ENCODE measurements at places on chromosomes 5 and 9.
A peak's percentile ranks its signal among the peaks of the same experiment; 100 is the strongest.

DNA sequence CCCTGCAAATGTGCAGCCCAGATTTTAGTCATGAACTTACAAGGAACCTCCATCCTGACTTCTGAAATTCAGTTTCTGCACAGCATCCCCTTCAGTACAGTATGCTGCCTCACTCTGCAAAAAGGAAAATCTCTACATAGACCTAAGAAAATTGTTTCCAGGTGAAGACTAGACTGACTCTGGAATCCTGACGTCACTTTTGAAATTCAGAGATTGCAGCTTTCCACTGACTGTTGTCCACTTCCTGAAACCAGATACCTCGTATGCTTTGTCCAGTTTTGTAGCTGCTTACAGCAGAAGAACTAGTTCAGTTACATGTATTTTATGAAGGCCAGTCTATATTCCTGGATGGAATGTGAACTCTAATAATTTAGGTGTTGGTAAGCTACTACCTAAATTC, 629.3 kb upstream of the ST8SIA4 start:
- DNase-seq, result no peak

GRCh38 chr5:11128021-11128420, 367.0 kb upstream of the DAP start:
- DNase-seq, result no peak

- DNase-seq, result peak; percentile 87
Observed at GRCh38 chr9:130243015-130243881, 22.3 kb upstream of the HMCN2 start.

GRCh38 chr9:108184941-108185340, 670.8 kb downstream of the ACTL7B start:
- no peak for DNase-seq

DNA sequence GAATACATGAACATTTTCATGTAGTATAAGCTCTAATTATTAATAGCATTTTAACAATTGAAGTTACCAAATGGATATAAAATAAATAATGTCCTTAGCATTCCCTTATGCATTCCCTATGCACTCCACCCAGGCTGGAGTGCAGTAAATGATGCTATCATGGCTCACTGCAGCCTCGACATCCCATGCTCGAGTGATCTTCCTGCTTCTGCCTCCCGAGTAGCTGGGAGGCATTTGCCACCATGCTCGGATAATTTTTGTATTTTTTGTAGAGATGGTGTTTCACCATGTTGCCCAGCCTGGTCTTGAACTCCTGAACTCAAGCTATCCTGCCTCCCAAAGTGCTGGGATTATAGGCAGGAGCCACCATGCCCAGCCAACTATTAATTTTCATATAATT, 184.0 kb downstream of the PBX3 start:
- DNase-seq, result no peak

- DNase-seq, result no peak
Observed at GRCh38 chr9:10571699-10572098, 41.1 kb downstream of the PTPRD start.

GRCh38 chr5:1069720-1070088, 42.2 kb downstream of the SLC12A7 start:
- no peak for DNase-seq

GRCh38 chr5:145464171-145464570, 371.0 kb downstream of the PRELID2 start:
- no peak for DNase-seq

DNA sequence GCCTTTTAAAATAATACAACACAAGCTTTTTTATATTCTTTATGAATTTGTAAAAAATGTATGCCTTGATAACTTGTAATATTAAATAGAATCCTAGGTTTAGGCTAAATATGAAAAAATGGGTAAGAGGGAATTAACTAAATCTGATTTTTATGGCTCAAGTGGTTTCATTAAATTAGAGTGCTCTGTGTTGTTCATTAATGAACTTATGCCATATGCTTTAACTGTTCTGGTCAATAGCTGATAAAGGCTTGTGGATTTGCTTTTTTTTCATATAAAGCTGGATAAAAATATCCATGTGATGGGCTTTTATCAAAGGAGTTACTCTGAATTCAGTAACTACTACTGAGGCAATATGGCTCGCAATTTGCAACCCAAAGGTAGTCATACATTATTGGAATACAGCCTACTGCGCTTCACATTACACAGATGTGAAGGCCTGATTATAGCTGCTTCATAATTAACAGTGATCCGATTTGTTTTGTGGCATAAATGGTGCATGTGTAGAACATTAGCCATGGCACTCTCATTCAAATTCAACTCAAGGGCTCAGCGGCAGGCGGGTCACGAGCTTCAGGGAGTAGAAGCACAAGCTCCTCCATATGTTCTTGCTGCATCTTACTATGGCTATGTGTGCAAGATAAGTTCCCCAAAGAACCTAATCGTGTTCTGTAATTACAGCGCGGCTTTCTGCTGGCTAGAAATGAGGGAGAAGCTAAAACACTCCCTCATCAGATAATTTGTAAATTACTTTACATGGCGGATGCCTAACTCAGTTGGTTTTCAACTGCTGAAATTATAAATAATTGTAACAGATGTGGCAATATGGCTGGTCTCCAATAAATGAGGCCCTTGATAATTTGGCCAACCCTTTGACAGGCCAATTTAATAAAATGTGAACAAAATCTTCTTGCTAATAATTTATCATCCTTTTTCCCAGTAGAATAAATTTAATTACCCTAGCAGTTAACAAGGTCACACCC, 188.3 kb downstream of the CNTLN start:
- no peak for DNase-seq

- peak; percentile 80 for DNase-seq
Observed at GRCh38 chr5:126676195-126676624, 75.5 kb downstream of the PHAX start.

DNA sequence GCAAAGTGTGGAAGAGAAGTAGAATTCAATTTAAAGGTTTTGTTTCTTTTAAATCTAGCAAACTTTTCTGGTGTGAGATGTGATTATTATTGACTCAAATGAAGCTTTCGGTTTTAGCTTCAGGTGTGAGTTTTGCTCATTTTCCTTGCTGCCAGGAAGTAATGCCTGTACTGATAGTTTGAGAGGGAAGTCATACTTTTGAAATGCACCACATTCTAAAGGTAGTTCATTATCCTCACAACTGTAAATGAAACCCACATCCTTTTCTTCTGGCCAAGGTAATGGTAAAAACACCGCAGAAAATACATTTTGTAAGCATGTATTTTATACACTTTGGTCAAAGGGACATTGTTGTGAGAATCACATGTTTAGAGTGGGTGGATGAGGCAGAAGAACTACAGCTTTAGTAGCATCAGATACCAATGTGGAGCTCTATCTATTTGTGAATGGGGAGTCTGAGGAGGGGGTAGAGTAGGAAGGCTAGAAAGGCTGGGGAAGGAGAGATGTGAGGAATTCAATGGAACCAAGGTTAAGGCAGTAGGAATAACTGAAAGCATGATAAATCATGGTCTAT, 167.0 kb upstream of the CDKN2B start:
- no peak for DNase-seq

GRCh38 chr9:81690251-81690851, 1.0 kb upstream of the TLE1 start:
- DNase-seq, result no peak

- DNase-seq, result no peak
Observed at GRCh38 chr5:17224858-17225511, 7.6 kb downstream of the BASP1 start.

DNA sequence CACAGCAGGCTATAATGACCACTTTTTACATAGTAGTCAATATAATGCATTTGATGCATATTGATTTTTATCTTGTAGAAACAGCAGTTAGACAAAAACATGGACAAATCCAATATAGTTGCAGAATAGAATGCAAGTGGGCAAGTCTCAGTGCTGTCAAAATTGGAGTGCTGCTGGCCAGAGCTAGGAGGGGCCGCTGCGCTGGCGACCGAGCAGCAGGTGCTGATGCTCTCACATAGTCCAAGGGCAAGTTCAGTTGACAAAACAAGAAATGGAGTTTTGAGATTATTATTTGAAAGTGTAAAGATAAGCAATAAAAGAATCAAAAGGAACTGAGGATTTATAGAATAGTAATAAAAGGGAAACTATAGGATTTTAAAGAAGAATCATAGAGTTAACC, 60.6 kb upstream of the CDK20 start:
- DNase-seq, result no peak

GRCh38 chr9:135905380-135906258, 1.7 kb downstream of the CAMSAP1 start:
- peak; percentile 65 for DNase-seq

GRCh38 chr5:179470201-179470600, 80.2 kb upstream of the RUFY1 start:
- DNase-seq, result no peak

DNA sequence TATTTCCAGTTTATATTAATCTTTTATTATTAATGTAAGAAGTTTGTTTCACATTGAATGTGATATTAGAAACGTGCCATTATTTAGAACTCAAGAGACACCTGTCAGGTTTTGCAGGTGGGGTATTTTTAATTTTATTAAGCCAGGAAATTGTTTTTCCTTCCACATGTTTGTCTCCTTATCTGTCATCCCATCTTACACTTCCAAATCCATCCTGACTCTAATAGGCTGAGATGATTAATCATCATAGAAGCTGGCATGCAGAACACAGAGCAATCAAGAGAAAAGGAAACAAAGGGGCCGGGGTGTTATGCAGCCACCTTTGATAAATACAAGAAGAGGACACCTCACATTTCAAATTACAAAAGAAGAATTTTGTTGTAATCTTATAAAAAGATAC, 506.5 kb downstream of the ISL1 start:
- DNase-seq, result no peak

DNA sequence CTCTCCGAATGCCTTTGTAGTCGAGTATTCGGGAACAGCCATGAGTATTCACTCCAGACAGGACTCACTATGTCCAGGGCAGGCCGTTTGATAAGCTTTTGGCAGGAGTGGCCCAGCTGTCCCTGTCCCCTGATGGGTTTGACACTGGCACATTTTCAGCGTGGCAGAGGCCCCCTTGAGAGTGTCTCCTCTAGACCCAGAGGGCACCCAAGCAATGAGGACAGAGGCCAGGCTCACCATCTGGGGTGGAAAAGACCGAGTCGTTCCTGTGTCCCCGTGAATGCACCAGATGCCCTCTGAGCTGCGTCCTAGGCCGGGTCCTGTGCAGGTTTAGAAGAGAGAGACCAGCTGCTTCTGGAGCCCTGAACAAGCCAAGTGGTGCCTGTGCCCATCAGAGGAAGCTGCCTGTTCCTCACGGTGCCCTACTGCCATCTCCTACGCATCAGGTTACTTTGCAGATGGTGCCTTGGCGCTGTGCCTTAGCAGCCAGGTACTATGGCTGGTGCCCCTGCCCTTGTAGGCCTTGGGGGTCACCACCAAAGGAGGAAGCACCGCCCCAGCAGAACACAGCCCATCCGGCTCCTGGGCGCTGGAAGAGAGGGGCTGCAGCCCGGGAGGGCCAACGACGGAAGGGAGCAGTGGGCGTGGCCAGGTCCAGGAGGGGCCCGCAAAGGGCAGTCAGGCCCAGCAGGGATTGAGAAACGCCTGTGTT, 42.4 kb downstream of the LRSAM1 start:
- DNase-seq, result no peak

- peak; percentile 40 for DNase-seq
Observed at GRCh38 chr9:109880276-109881169, 100.5 kb downstream of the PALM2AKAP2 start.

- DNase-seq, result peak; percentile 71
Observed at GRCh38 chr5:176547802-176548201, 1.3 kb upstream of the CDHR2 start.

GRCh38 chr9:38486056-38486615, 61.9 kb upstream of the IGFBPL1 start:
- no peak for DNase-seq

- no peak for DNase-seq
Observed at GRCh38 chr9:133506653-133507038, 18.1 kb downstream of the MYMK start.

Measured in CD4-positive, alpha-beta T cell treated with Interleukin-15 for 4 hours (primary cell).